ENCODE measurements at places on chromosomes 3 and 15. TPM values are rescaled to one million over a fixed set of nuclear protein-coding genes. Genes with fewer than 3 reads are reported as not detected.

DCUN1D1 gene
- total RNA-seq: 28.2 TPM

AADACL2 gene
- not detected for total RNA-seq

DUOXA2 gene
- not detected for total RNA-seq

FGF12 gene
- 0.24 TPM for total RNA-seq

CELSR3 gene
- 3.4 TPM for total RNA-seq

TOMM70 gene
- total RNA-seq: 69.5 TPM

CNTN4 gene
- 0.21 TPM for total RNA-seq

SUCLG2 gene
- 45.0 TPM for total RNA-seq

EIF4E3 gene
- total RNA-seq: 3.2 TPM
